CD4-positive, CD25-positive, alpha-beta regulatory T cell (primary cell): ENCODE measurements at places on chromosomes 3 and 15. TPM values are rescaled to one million over a fixed set of nuclear protein-coding genes. Genes with fewer than 3 reads are reported as not detected.

GRCh38 chr3:176914764-176915163 is 282.5 kb downstream of the TBL1XR1 start:
- no peaks in the 10 kb centered on the region for H3K4me1 ChIP-seq
- no peak overlapping the region for H3K4me3 ChIP-seq
- peaks cover 2% of the 10 kb centered on the region for H3K27me3 ChIP-seq
- DNase-seq = no peak
- H3K27ac ChIP-seq = no peak overlapping the region

GRCh38 chr15:30859091-30859874 is 44.4 kb upstream of the FAN1 start:
- peak; percentile 47 for DNase-seq
- H3K36me3 ChIP-seq = no peaks in the 10 kb centered on the region
- no peaks in the 10 kb centered on the region for H3K4me1 ChIP-seq
- no peaks in the 10 kb centered on the region for H3K27me3 ChIP-seq
- H3K27ac ChIP-seq = no peak overlapping the region

DNA sequence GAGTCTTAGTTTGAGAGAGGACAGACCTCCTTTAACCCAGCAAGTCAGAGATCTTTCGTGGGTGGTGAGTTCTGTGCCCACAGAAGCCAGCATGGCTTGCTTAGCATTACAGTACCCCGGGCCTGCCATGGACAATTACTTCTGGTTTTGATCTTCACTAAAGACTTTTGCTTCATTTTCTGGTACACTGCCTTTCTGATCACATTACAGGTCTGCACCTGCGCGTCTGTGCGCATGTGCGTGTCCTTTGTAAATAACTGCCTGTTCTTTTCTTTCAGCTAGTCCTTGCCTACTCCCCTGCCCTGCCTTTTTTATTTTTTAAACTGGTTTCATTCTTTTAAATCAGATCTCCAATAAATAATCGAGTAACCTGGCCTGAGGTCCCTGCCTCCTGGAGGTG is 57.1 kb upstream of the CMTM8 start:
- no peaks in the 10 kb centered on the region for H3K27me3 ChIP-seq
- no peak overlapping the region for H3K27ac ChIP-seq
- H3K4me3 ChIP-seq = no peak overlapping the region
- peaks cover 4% of the 10 kb centered on the region for H3K4me1 ChIP-seq
- DNase-seq = no peak
- no peaks in the 10 kb centered on the region for H3K36me3 ChIP-seq

- no peaks in the 10 kb centered on the region for H3K4me1 ChIP-seq
- no peaks in the 10 kb centered on the region for H3K27me3 ChIP-seq
- no peak overlapping the region for H3K4me3 ChIP-seq
- no peak for DNase-seq
- H3K27ac ChIP-seq = no peak overlapping the region
- no peaks in the 10 kb centered on the region for H3K36me3 ChIP-seq
These were observed 128.6 kb downstream of the DUT start for GRCh38 chr15:48459571-48460442.

Gene COL6A5
- not detected for polyA plus RNA-seq

- DNase-seq = no peak
- H3K4me3 ChIP-seq = no peak overlapping the region
- H3K36me3 ChIP-seq = no peaks in the 10 kb centered on the region
- no peaks in the 10 kb centered on the region for H3K4me1 ChIP-seq
- no peaks in the 10 kb centered on the region for H3K27me3 ChIP-seq
These were observed 877.8 kb downstream of the TUSC7 start for GRCh38 chr3:117587416-117587815.

Gene CHST2
- polyA plus RNA-seq = 5.6 TPM

DNA sequence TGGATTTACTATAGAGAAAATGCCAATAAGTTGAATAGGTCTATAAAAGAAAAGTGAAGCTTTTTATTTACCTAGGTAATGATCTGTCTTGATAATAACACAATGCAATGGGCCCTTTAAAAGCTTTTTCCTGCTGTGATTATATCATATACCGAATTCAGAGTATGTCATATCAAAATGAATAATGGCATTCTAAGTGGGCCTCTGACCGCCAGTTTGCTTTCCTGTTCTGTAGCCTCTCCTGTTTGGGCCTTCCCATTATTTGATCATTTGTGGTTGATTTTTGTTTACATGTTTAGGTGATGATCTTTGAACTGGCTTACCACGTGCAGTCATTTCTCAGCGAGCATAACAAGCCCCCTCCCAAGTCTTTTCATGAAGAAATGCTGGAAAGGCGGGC is 14.9 kb downstream of the EIF2AK4 start:
- H3K27ac ChIP-seq = no peak overlapping the region
- H3K27me3 ChIP-seq = no peaks in the 10 kb centered on the region
- no peaks in the 10 kb centered on the region for H3K4me1 ChIP-seq
- peaks cover 49% of the 10 kb centered on the region for H3K36me3 ChIP-seq

DNA sequence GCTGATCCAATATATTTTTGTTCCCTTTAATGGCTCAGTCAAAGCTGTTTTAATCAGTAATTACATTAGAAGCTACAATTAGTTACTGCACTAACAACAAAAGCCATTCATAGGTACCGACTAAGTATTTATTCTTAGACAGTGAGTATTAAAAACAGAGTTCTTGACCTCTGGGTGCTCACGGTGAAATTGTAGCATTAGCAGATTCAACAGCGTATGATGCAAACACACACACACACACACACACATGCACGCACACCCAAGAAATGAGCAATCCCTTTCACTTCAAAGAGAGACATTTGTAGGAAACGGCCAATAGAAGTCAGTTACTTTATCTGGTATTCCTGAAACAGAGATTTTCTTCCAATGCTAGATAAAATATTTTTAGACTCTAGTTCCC is 27.0 kb upstream of the MITF start:
- H3K4me1 ChIP-seq = no peaks in the 10 kb centered on the region
- no peak overlapping the region for H3K4me3 ChIP-seq
- H3K27me3 ChIP-seq = no peaks in the 10 kb centered on the region
- no peak overlapping the region for H3K27ac ChIP-seq
- no peaks in the 10 kb centered on the region for H3K36me3 ChIP-seq

Gene CAMP
- not detected for polyA plus RNA-seq

- no peaks in the 10 kb centered on the region for H3K4me1 ChIP-seq
- no peak for DNase-seq
- peaks cover 3% of the 10 kb centered on the region for H3K27me3 ChIP-seq
These were observed 154.4 kb upstream of the HES1 start for GRCh38 chr3:193981504-193981903.

GRCh38 chr3:143236226-143236964 is 116.8 kb downstream of the CHST2 start:
- no peak overlapping the region for H3K4me3 ChIP-seq
- no peak for DNase-seq
- H3K4me1 ChIP-seq = no peaks in the 10 kb centered on the region
- no peaks in the 10 kb centered on the region for H3K27me3 ChIP-seq
- no peaks in the 10 kb centered on the region for H3K36me3 ChIP-seq

DNA sequence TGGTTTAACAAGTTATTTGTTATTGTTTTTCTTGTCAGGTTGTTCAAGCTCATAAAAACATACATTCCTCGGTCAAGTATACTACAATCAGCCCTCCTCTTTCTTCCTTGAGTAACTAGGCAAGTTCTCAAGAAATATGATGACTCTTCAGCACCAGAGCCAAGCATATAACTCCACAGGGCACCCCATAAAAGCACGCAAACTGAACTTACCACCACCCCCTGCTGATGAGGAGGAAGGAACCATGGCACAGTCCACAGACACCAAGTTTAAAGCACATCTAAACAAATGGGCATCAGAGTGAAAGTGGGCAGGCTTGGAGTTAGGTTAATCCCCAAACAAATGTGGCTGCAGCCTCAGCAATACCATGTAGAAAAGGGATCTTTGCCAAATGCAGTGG is 5.3 kb downstream of the IP6K2 start:
- no peak overlapping the region for H3K27ac ChIP-seq
- peaks cover 50% of the 10 kb centered on the region for H3K4me1 ChIP-seq
- no peak overlapping the region for H3K4me3 ChIP-seq
- no peaks in the 10 kb centered on the region for H3K27me3 ChIP-seq

DNA sequence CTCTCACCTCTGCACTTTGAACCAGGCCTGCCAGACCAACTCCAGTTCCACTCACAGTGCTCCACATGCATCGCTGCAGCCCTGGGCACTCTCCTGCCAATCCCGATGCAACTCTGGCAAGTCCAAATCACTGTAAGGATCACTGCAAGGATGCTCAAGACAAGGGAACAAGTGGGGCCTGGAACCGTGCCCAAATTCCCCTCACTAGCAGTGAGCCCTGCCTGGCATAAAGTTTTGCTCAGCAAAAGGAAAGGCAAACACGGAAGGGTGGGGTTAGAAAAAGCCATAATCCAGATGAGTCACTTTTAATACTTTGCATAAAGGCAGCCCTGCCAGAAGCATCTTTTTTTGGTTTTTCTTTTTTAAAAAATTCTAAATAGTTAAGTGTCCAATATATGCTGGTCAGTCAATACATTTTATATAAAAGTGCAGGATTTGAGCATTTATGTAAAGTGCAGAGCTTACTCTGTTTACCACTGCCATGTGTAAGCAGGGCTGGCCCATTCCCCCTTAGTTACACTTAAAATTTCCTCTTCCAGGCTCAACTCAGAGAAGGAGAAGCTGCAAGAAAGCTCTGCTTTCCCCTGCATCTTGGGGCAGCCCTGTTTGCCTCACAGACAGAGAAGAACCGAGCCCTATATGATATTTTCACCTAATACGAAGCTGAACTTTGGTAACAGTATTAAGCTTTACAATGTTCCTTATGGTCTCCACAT is 102.2 kb downstream of the CD47 start:
- H3K27ac ChIP-seq = no peak overlapping the region
- H3K36me3 ChIP-seq = no peaks in the 10 kb centered on the region

- H3K36me3 ChIP-seq = no peaks in the 10 kb centered on the region
- H3K27ac ChIP-seq = no peak overlapping the region
- H3K4me3 ChIP-seq = no peak overlapping the region
These were observed 9.3 kb downstream of the STRA6 start for GRCh38 chr15:74193299-74193718.

- DNase-seq = no peak
- no peak overlapping the region for H3K27ac ChIP-seq
- peaks cover 50% of the 10 kb centered on the region for H3K36me3 ChIP-seq
- H3K4me3 ChIP-seq = no peak overlapping the region
These were observed 277.4 kb downstream of the PLCL2 start for GRCh38 chr3:17162116-17162515.

Gene LRTM1
- polyA plus RNA-seq = not detected

Gene C3orf70
- polyA plus RNA-seq = not detected
